ENCODE measurements at places on chromosomes 11 and 22. TPM values are rescaled to one million over a fixed set of nuclear protein-coding genes. Genes with fewer than 3 reads are reported as not detected.

GRCh38 chr11:89235976-89236375 lies 58.3 kb downstream of the TYR start:
- no peak for DNase-seq

KIF18A gene
- total RNA-seq, result 0.25 TPM

- DNase-seq, result no peak
These were observed 170.2 kb downstream of the MIAT start for GRCh38 chr22:26827611-26828010.

CHRNA10 gene
- total RNA-seq, result 1.0 TPM

FBLN1 gene
- 82.8 TPM for total RNA-seq

ADAMTS15 gene
- 22.9 TPM for total RNA-seq
